ENCODE measurements at places on chromosomes 12 and 14.

- DNase-seq, result no peak
Measured at GRCh38 chr14:78592616-78593219, 422.5 kb downstream of the NRXN3 start.

DNA sequence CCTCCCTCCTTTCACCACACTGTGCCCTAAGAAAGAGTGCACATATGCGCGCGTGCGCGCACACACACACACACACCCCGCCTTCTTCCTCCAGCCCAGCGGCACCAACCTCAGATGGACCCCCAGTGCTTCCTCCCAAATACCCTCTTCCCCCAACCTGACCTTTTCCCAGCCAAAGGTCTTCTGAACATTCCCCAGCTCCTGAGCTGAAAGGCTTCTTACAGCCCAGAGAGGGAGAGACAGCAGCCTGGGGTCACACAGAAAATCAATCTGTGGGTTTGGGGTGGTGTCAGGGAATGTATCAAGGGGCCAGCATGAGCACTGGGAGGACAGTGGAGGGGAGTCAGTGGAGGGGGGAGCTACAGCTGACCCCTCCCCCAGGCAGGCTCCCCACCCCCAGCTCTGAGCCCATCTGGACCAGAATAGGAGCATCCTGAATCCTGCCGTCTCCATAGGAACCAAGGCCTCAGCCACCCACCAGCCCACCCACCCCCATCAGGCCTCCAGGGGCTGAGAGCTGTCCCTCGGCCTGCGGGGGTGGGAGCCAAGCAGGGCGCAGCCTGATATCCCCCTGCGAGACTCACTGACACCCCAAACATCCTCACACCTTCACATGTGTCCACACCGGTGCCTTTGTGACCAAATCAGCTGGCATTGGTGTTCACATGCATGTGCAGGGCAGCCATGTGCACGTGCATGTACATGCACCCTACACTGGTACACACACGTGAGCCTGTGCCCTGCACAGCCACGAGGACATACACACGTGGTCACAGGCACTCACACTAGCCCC, 5.7 kb downstream of the RASAL1 start:
- no peak for DNase-seq

GRCh38 chr12:50101663-50102062, 2.1 kb upstream of the GPD1 start:
- DNase-seq, result no peak

- DNase-seq, result no peak
Measured at GRCh38 chr12:90801776-90802175, 153.2 kb downstream of the CCER1 start.

- no peak for DNase-seq
Measured at GRCh38 chr12:26870491-26871419, 37.8 kb upstream of the ITPR2 start.

GRCh38 chr14:91911474-91912032, 35.9 kb downstream of the FBLN5 start:
- DNase-seq, result no peak

GRCh38 chr14:32536175-32536574, 207.1 kb downstream of the AKAP6 start:
- no peak for DNase-seq

DNA sequence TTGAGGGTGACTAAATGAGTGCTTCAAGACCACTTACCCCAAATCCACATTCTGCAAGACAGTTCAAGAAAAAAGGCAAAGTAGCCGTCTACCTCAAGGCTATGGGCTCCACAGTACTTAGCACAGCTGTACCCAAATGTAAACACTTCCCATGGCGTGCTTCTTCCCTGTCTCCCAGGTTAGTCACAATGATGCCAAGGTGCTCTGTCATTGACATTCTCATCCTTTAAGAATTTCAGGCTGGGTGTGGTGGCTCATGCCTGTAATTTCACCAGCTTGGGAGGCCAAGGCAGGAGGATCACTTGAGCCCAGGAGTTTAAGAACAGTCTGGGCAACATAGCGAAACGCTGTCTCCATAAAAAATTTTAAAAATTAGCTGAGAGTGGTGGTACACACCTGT, 51.2 kb upstream of the CERS5 start:
- DNase-seq, result no peak

DNA sequence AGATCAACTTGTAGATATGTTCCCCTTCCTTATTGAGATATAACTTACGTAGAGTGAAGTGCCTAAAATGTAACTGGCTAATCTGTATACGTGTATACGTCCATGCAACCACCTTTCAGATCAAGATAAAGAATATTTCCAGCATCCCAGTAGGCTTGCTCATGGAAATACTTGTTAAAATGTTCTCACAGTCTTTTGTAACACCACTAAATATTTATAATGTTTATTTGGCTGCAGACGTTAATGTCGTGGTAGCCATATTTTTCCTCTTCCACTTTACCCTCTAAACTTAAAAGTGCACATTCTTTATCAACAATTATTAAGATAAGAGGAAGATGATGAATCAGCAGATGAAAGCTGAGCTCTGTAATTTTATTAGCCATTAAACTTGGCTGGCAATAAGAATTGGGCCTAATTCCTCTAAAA, 447.4 kb downstream of the AEBP2 start:
- no peak for DNase-seq

GRCh38 chr12:67994046-67994445, 4.8 kb downstream of the IFNG-AS1 start:
- no peak for DNase-seq

DNA sequence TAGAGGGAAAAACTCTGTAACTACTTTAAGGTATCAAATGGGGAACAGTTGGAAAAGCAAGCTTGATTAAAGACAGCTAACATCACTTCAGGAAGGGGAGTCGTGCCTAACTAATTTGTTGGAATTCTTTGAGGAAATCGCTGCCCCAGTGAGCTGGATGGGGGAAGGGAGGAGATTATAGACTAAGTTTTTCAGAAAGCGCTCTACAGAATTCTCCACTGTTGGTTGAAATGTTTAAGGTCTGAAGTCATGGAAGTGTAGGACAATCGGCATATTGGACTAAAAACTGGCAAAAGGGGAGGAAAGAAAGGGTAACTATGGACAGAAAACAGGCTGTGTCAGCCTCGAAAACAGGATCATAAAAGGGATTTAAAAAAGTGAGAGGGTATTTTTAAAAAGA, 229.9 kb upstream of the HMGA2 start:
- DNase-seq, result no peak

- no peak for DNase-seq
Measured at GRCh38 chr12:48029491-48030172, 25.4 kb upstream of the COL2A1 start.

DNA sequence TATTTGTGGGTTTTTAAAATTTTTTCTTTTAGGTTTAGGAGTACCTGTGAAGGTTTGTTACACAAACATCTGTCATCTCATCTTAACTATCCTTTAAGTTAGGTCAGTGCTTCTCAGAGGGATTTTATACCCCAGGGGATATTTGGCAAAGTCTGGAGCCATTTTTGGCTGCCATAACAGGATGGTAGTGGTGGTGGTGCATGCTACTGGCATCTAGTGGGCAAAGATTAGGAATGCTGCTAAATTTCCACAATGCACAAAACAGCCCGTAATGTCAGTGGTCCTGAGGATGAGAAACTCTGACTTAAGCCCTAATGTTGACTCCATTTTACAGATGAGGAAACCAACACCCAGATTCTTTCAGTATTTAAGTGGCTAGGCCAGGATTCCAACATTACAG, 85.2 kb upstream of the MYF6 start:
- no peak for DNase-seq

DNA sequence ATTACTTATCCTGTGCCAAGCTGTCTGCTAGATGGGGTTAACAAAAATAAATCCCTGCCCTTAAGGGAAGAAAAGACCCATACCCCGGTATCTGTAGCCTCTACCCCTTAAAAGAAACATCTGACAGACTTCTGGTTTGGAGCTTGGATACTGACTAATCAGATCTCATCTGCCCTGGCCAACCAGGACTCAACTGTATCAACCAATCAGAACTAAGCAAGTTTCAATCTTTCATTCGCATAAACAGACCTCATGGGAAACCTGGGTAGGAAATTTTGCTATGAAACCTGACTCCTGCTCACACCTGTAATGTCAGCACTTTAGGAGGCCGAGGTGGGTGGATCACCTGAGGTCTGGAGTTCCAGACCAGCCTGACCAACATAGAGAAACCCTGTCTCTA, 26.4 kb upstream of the PRMT8 start:
- no peak for DNase-seq

DNA sequence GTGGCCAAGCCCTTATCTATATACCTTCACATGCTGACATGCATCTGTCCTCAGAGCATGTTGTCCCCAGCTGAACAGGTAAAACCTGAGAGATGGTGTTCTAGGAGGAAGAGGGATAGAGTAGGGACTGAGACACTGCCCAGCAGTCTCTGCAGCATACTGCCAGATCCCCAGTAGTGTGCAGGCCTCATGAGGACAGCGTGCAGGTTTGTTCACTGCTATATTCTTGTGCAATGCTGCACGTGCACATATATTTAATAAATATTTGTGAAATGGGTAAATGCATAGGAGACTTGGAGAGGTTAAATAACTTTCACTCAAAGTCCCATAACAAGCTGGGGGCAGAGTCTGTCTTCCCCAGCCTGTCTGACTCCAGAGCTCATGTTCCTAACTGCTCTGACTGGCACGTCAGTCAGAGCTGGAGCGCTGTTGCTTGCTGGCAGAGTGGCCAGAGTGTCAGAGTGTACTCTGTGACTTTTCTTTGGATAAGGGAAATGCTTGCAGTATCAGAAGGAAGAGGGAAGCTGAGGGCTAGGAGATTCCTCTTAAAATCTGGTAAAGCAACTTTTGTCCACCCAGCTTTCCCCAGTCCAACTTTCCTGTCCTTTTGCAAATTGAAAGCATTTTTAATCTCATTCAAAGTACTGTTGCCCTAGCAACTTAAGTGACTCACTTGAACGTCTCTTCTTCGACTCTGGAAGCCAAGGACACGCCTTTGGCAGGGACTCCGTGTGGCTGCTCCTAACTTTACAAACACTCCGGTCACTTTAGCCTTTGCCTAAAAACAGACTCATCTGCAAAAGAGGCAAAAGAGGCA, 14.9 kb upstream of the POLR3B start:
- no peak for DNase-seq

GRCh38 chr12:80648881-80649280, 58.6 kb upstream of the MYF6 start:
- DNase-seq, result no peak

GRCh38 chr12:38162708-38163441, 153.7 kb upstream of the ALG10B start:
- DNase-seq, result no peak

DNA sequence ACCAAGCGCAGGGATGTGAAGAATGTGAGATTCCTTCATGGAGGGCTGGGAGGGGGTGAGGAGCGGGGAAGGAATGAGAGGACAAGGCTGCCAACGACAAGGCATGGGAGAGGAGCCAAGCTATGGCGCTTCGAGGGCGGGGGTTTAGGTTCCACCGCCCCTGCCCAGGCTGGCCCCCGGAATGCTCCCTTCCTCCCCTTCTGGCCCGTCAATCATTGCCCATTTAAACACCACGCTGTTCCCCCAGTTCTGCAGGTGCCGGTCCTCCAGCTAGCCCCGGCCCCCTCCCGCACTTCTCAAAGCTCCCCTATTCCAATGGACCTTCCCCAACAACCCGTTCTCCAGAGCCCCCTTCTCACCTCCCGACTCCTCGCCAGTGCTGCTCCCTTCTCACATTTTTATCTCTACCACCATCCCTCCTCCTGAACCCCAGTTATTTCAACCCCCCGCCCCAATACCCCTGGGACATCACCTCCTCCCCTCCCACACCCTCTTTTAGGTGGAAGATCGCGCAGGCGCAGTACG, 428 bp downstream of the RNF41 start:
- DNase-seq, result no peak

GRCh38 chr14:56300495-56300894, 182.3 kb downstream of the PELI2 start:
- DNase-seq, result no peak

DNA sequence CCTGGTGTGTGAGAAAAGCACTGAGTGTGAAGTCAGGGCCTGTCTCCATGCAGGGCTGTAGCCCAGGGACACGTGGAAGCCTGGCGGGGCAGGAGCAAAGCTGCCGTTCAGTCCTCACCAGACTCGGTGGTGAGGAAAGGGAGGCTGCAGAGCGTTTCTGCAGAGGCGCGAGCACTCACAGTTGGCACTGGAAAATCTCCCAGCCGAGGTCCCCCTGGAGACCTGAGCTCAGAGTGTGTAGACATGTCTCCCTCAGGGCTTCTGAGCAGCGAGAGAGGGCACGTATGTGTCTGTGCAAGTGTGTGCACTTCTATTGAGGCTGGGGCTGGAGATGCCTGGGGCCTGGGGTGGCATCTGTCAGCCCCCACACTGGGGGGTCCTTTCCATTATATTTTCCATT, 11.0 kb upstream of the HHIPL1 start:
- no peak for DNase-seq

GRCh38 chr12:117724543-117724942, 244.2 kb downstream of the KSR2 start:
- no peak for DNase-seq

GRCh38 chr14:75521415-75522199, 662 bp upstream of the BATF start:
- DNase-seq, result no peak

- no peak for DNase-seq
Measured at GRCh38 chr12:45893240-45893639, 97.1 kb downstream of the SCAF11 start.

GRCh38 chr12:94831081-94831751, 172.3 kb downstream of the NDUFA12 start:
- DNase-seq, result no peak

GRCh38 chr12:67456431-67456901, 187.3 kb downstream of the CAND1 start:
- no peak for DNase-seq

GRCh38 chr12:76033081-76034011, 1.8 kb upstream of the PHLDA1 start:
- no peak for DNase-seq

- DNase-seq, result no peak
Measured at GRCh38 chr12:15540005-15540404, 217.7 kb downstream of the PTPRO start.

- DNase-seq, result no peak
Measured at GRCh38 chr14:85124631-85125290, 405.2 kb upstream of the FLRT2 start.

DNA sequence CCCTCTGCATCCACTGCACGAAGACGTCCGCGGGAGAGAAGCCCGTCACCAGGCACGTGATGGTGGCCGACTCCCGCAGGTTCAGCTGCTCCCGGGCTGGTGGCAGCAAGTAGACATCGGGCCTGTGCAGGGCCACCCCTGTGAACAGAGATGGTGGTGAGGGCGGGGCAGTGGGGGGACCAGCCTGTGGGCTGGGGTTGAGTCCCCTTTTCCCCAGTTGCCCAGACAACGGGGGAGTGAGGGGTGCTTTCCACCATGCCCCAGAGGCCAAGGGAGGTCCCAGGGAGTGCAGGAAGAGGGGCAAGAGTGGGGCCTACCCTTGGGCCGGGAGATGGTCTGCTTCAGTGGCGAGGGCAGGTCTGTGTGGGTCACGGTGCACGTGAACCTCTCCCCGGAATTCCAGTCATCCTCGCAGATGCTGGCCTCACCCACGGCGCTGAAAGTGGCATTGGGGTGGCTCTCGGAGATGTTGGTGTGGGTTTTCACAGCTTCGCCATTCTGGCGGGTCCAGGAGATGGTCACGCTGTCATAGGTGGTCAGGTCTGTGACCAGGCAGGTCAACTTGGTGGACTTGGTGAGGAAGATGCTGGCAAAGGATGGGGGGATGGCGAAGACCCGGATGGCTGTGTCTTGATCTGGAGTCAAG, 328.3 kb downstream of the TMEM121 start:
- DNase-seq, result no peak

GRCh38 chr12:2624543-2625288, 170.1 kb upstream of the FKBP4 start:
- DNase-seq, result no peak

- no peak for DNase-seq
Measured at GRCh38 chr14:34766060-34766459, 51.7 kb upstream of the CFL2 start.

GRCh38 chr12:101902641-101903040, 25.3 kb downstream of the DRAM1 start:
- DNase-seq, result no peak
